ENCODE measurements at places on chromosomes 3 and 15.

GRCh38 chr3:114252954-114253353 lies 15.6 kb upstream of the ZNF80 start:
- DNase-seq = no peak

DNA sequence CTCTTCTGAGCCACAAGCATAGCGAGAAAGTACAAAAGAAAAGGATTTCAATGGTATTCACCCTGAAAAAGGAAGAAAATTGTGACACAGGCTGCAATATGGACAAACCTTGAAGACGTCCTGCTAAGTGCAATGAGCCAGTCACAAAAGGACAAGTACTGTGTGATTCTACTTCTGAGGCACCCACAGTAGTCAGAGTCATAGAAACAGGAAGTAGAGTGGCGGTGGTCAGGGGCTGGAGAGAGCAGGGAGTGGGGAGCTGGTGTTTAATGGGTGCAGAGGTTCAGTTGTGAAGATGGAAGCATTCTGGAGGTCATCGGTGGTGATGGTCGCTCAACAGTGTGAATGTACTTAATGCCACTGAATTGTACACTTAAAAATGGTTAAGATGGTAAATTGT lies 180.5 kb downstream of the APBA2 start:
- DNase-seq = no peak

GRCh38 chr15:57591822-57592367 lies at the start of gene MYZAP:
MYZAP (plus strand) TSS chr15:57591904; CDS start chr15:57592035, 131 bp downstream.
- peak; percentile 36 for DNase-seq

DNA sequence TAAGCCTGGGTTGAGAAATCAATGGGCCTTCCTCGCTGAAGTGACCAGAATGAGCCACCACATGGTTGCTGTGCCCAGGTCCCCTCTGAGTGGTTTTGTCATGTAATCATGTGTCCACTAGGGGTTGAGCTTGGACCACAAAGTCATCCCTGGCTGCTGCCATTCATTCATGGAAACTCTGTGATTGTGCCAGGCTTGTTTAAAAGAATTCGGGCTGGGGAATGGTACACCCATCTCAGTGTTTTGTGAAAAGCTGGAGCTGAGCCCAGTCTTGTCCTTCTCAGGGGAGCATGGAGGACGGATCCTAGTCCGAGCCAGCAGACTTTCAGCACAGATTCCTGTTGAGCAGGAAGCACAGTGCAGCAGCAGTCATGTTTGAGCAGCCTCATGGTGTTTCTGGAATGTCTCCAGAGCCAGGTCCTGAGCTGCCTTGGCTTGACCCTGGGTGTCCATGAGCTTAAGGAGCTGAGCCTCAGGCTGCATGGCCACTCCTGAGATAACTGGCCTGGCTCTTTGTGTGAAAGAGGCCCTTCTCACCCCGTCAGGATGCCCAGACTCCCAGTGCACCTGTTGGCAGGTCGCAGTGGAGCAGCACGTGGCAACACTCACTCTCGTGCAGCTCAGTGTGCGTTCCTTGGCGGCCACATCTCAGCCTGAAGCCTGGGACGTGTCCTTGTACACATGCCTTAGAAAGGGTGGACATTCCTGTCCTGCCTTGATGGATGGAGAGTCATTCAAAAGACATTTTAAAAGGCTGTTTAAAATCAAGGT lies 260.3 kb upstream of the TPM1 start:
- peak; percentile 76 for DNase-seq

- DNase-seq = no peak
These were observed 760.4 kb downstream of the ZPLD1 start for GRCh38 chr3:103195216-103195615.

- no peak for DNase-seq
These were observed 25.2 kb downstream of the EOMES start for GRCh38 chr3:27696906-27697305.

DNA sequence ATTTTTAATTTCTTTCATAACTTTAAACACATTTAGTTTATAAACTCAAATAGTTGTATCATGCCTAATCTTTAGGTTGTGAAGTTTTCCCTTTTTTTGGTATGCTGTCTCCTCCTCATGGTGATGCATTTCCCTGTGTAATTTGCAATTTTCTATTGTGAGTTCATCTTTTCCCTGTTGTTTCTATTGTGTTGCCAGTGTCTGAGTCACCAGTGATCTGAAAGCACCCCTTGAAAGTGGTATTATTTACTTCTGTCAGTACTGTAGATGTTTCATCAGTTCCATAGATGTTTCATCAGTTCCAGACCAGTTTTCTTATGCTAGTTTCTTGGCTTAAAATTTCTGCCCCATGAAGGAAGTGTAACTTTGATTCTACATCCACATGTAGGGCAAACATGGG lies 80.6 kb downstream of the OXSM start:
- DNase-seq = no peak

DNA sequence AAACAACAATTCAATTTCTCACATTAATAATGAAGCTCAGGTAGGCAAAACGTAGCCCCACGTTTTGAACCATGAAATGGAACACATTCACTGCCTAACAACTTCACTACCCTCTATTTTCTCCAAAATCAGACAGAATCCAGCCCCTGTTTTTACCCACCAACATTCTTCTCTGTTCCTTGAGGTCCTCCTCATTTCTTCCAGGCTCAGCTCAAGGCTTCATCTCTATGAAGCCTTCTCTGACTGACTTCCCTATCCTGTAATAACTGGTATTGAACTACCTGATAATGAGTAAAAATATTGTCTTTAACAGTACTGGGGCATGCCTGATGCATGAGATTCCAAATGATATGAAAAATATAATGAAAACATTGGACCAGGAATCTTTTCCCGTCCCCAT lies 2.2 kb downstream of the TFRC start:
- no peak for DNase-seq

DNA sequence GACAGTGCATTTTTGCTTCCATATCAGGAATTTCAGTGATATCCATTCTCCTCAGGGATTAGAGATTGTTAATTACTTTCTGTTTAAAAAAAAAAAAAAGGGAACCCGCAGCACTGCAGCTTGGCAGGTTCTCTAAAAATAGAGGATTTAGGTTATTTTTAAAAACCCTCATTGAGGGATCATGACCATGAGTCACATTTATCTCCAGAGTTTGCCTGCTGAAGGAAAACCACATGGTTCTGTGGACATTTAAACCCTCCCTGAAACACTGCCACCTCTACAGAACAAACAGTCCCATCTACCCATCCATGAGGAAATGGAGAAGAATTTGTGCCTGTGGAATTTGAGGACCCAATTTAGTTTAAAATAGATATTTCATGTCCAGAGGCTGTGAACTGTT lies 66.2 kb upstream of the UBE2E1 start:
- no peak for DNase-seq

DNA sequence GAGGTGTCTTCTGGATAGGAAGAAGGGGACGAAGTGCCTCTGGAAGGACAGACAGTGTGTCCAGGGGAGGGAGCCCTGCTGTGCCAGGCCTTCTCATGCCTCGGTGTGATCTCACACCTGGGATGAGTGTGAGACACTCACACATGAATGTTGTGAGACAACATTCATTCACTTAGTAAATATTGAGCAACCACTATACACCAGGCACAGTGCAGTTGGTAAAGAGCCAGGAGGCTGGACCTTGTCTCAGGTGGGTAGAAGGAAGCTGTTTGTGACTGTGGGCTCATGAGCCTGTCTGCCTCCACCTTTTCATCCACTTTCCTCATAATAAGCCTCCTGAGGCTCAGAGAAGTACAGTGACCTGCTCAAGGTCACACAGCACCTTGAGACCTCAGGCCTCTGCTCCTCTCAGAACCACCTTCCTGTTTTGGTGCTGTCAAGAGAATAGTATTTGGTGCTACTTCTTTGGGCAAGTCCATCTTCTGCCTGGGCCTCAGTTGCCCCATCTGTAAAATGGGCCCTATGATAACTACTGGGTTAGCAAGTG lies 20.9 kb downstream of the SLC6A6 start:
- DNase-seq = no peak
